Gastroesophageal sphincter (tissue), 4 donors: ENCODE measurements at places on chromosomes 6 and 20. TPM values are rescaled to one million over a fixed set of nuclear protein-coding genes. Genes with fewer than 3 reads are reported as not detected.

APCDD1L gene
- total RNA-seq = 0.67 TPM

SLC17A2 gene
- not detected for total RNA-seq

TCP11 gene
- total RNA-seq = not detected

FAM210B gene
- 57.4 TPM for total RNA-seq

GRCh38 chr6:132004668-132005067 lies 53.5 kb upstream of the CCN2 start:
- no peak for ATAC-seq

DNA sequence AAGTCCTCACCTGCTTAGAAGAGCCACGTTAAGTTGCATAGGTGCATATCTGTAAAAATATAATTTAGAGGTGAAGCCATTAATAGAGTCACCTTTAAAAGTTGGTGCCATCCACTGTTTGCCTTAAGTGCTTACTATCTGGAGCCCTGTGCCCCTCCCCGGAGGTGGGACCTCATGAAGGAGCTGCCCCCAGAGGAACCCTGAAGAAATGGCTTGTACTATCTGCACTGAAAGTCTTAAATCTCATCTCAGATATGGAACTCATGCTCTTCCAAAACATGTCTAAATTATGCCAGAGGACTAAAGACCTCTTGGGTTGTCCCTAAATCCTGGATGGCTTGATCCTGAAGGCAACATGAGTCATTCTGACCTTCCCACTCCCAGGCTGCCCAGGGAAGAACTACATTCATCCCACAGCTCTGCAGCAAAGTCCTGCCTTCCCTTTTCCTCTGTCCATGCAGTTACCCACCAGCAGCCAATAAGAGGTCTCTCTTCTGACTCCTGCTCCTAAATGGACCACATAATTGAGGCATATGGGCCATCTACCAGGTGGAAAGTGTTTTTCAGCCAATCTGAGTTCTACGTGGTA lies 85.3 kb downstream of the ASXL1 start:
- no peak for ATAC-seq

GRCh38 chr20:45355209-45356084 lies 7.2 kb upstream of the SDC4 start:
- no peak for ATAC-seq

GRCh38 chr6:104921896-104922295 lies 35.0 kb upstream of the LIN28B start:
- ATAC-seq = no peak

GRCh38 chr6:42748203-42748898 lies 2.4 kb upstream of the TBCC start:
- ATAC-seq = no peak

- ATAC-seq = peak; percentile 43
These were observed 83.8 kb upstream of the ELOVL5 start for GRCh38 chr6:53432318-53433161.

DNA sequence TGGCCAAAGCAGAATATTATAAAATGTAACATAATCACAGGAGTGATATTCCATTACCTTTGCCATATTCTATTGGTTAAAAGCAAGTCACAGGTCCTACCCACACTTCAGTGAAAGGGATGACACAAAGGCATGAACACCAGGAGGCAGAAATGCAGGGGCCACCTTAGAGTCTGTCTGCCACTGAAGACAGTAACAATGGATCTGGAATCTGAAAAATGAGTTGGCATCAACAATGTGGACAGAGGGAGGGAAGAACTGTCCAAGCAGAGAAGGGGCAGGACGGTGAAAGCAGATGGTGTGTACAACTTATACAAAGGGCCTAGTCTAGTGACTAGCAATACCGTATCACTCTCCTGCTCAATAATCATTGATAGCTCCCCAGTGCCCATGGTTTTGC lies 6.6 kb upstream of the LPIN3 start:
- no peak for ATAC-seq

- no peak for ATAC-seq
These were observed 31.4 kb downstream of the STK4 start for GRCh38 chr20:44997668-44998067.

DNA sequence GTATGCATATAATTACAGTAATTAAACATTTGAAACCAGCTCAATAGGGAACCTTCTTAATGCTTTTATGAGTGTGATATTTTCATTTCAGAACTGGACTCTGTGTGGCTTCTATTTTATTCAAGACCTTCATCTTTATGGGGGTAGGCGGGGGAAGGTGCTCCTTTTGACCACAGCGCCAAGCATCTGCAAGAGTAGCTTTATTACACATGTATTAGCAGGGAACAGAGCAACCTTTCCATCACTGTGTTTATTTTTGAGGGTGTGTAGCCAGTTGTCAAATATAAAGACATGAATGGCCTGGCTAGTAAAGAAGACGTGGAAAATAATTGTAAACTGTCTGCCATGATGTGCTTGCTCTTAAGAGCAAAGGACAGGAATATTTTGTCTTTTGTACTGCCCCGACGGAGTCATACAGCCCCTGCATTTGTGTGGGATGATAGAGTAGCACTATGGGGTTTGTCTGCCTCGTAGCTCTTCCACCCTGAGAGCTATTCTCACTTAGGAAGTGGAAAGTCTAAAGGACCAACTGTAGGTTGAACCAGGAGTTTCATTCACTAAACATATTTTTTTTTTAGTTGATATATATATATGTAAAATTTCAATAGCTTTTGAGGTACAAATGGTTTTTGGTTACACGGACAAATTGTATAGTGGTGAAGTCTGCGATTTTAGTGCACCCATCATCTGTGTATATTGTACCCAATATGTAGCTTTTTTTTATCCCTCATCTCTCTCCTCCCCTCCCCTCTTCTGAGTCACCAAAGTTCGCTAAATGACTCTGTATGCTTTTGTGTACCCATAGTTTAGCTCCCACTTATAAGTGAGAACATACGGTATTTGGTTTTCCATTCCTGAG lies 91.2 kb downstream of the CARMIL1 start:
- no peak for ATAC-seq

DNA sequence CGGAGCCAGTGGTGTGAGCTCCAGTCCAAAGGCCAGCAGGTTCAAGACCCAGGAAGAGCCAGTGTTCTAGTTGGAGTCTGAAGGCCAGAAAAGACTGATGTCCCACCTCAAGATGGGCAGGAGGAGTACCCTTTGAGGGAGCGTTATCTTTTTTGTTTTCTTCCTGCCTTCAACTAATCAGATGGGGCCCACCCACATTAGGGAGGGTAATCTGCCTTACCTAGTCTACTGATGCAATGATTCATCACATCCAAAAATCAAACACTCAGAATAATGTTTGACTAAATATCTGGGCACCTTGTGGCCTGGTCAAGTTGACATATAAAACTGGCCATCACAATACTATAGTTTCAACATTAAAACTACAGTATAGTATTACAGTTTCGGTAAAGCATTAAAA lies 19.7 kb downstream of the ZKSCAN3 start:
- ATAC-seq = no peak

DNA sequence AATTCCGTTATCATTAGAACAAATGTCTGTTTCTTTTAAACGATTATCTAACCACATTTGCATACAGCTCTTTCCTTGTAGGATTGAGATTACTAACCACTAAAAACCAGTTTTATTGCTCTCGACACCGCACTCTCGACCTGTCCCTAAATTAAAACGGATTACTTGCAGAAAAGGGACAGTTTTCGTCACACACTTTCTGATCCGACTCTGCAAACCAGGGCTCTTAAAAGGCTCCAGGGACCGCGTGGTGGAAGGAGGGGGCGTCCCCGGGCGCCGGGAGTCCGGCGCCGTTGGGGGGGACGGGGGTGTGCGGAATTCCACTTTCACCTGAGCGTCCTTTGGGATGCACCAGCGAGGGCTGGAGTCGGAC lies 731 bp downstream of the MAK start:
- no peak for ATAC-seq

DNA sequence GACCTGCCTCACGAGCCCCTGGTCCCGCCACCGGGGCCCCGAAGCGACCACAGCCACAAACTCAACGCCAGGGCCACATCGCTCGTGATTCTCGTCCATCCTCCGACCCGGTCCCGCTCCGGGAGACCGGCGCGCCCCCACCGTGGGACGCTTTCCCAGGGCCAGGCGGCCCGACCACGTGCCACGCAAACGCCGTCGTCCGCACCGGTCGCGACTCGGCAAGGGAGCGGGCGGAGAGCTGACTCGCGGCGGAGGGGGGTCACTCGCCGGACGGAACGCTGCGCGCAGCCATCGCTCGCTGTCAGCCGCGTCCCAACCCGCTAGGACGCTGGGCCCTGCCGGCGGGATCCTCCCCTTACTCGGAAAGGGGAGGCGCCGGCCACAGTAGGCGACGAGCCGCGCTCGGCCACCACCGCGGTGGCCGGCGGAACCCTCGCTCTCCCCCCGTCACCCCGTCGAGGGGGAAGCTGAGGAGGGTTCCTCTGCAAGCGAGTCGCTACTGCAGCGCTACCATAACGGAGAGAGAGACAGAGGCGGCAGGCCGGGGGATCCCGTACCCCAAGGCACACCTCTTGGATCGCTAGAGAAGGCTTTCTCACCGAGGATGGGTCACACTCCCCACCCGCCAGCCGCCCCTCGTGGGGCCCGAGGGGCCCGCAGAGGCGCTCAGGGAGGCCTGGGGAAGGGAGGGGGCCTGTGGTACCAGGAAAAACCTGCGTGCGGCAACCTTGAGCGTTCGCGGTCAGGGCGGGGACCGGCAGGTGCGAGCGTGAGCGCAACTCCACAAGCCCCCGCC lies 511.8 kb upstream of the ZNF337 start:
- ATAC-seq = no peak

DNA sequence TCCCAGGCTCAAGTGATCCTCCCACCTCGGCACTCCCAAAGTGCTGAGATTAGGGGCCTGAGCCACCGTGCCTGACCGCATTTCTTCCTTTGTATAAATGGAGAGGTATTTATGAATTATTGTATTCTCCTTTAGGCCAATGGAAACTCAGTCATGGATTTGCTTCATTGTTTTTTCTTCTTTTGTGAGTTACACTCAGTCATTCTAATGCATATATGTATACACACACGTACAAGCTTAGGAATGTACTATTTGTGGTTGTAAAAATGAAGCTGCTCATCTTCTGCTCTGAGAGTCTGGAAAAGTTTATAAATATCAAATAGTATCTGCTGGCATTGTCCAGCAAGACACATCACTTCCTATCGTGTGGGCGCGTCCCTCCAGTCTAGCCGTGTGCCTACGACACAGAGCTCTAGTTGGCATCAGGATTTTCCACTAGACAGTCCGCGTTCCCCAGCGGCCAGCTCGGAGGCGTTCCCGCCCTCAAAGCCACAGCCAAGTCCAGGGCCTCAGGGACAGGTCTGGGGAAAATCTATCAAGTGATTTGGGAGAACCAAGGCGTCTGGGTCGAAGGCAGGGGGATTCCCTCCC lies 215.2 kb downstream of the NFATC2 start:
- ATAC-seq = no peak

- no peak for ATAC-seq
These were observed 416.4 kb downstream of the EPM2A start for GRCh38 chr6:145318952-145319351.

DNA sequence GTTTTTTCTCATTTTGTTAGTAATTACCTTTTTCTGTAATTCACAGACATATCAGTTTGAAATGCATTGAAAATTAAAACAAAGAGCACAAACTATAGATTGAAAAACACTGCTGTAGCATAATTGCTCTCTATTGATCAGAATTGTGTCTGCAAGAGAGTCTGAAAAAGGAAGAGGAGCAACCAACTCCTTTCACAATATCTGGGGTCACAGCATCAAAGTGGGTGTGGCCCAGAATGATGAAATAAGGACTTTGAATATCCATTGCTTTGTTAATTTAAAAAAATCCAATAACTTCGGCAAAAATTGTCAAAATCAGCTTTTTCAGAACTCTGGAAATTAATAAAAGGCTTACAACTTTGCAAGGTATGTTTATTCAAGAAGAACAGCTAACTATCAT lies 99.2 kb downstream of the MYLK4 start:
- no peak for ATAC-seq

GRCh38 chr6:167761794-167762258 lies 64.9 kb upstream of the AFDN start:
- no peak for ATAC-seq

DNA sequence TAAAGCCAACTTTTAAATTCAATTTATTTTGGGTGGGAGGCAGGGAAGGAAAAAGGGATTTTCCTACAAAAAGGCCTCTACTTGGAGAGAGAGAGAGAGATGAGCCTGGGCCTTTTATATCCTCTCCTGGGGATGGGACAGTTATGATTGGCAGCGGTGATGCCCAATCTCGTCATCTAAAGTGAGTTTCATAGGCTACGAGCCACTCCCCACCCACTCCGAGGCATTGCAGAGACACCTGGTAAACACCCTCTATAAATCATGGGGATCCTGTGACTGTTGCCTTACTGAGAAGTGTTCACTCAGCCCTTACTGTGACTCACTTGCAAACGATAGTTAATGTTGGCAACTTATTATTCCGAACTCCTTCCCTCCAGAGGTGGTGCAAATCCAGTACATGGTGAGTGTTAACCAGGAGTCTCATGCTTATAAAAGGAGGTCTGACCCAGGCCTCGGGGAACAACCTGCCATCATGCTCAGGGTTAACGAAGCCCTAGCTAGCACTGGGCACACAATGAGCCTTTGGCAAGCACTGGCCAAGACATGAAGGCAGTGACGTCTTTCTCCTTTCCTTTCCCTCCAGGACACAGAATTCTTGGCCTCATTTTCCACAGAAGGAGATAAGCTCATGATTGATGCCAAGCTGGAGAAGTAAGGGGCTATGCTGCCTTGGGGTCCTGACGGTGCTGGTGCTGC lies 20.5 kb downstream of the BPIFB4 start:
- no peak for ATAC-seq

- no peak for ATAC-seq
These were observed 7.7 kb upstream of the MYB start for GRCh38 chr6:135173242-135173988.
